ENCODE measurements at places on chromosomes 2 and 18.

DNA sequence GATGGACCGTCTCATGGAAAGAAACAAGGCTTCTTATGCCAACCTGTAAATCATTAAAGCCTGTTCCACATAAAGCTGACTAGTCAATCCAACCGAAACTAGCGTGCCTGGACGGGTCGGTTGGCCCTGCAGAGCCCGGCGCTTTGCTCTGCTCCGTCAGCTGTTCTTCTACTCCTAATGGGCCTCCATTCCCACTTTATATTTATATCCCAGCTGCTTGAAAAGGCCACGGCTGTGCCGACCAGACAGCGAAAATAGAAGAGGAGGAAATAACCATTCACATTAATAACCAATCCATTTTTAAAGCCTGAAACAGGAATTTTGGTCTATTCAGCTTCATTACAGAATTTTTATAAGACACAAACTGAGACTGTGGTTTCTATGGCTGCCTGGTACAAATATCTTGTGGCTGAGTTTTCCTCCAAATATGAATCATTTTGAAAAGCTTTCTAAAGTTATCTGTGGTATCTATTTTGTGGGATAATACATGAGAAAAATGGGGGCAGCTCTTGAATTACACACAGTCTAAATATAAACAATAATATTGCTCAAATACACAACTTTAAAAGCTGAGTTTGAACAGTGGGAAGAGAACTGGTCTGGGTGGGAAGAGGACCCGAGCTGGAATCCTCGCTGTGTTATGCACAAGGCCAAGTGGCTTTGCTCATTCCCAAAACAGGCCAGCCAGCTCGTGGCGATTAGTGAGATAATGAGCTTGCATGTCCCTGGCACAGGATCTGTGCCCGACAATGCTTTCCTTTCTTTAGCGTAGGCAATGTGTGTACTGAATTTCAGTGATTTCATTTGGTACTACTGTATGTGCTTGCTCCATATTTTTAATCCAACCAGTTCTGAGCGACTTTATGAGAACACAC, 10.5 kb upstream of the FAM124B start:
- DNase-seq = no peak

DNA sequence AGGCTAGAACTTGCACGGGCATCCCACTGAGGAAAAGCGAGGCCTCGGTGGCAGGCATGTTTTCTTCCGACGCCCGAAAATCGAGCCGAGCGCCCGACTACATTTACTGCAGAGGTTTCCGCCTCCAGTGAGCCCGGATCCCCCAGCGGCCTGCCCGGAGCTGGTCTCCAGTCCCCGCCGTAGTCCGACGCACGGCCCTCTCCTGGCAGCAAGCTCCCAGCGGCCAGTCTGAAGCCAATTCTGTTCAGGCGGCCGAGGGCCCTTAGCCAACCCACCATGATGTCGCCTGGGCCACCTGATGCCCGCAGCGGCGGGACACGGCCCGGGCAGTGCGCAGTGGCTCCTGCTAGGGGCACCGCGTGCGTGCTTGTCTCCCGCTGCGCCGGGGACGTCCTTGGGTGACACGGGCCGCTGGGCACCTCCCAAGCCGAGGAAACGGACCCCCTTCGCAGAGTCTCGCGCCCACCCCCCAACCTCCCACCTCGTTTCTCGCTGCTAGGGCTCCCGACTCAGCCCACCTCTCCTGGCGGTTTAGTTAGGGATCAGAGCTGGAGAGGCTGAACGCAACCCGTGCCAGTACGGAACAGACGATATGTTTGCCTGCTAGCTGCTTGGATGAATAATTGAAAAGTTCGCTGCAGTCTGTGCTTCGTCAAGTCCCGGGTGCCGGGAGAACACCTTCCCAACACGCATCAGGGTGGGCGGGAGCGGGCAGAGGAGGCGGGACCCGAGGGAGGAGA, 5.3 kb downstream of the ONECUT2 start:
- DNase-seq = no peak

GRCh38 chr2:213104903-213105202, 46.6 kb downstream of the IKZF2 start:
- no peak for DNase-seq

DNA sequence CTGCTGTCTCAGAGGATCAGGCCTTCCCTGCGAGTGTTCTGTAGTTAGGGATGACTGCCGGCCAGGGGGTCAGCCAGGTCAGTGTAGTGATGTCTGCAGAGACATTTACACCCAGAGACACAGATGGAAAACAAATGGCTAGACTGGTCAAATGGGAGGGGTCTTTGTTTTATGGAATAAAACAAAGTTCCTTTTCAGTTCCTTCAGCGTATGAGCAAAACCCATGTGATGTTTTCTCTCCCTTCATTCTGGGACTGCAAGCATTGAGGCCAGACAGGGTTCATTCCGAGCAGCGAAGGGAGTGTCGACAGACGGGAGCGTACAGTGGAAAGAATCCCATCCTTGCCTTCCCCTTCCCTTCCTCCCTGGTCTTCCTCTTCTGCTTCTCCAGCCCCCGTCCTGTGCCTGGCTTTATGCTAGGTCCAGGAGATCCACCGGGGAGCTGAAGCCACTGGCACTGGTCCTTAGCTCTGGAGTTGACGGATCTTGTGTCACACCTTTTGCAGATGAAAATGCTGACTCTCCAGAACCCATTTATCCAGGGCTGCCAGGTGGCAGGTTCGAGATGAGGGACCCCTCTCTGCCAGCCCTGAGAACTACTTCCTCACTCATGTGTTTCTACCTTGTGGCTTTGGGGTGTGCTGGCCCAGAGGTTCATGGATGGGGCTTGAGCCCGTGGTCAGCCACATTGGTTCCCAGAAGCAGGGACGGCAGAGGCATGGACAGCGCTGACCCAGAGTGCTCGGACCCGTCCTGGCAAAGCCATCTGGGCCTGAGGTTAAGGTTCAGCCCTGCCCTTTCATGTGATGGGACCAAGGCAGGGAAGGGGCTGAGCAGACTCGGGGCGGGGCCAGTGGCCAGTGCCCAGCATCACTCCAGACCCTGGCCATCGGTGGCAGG, 24.2 kb downstream of the ITGB1BP1 start:
- no peak for DNase-seq

DNA sequence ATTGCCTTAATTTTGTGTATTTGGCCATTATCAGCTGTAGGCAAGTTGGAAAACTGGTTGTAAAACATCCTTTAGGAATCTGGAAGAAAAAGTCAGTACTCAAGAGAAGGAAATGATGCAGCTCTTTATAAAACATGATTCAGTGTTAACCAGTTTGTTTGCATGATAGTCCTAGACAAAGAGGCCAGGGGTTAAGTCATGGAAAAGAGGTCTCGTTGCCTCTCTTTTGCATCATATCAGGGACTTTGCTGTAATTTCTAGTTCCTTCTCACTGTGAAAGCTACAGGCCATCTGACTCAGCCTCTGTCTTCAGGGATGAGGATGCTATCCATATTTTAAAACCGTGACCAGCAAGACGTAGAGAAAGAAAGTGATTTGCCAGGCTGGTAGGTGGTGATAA, 38.0 kb downstream of the NPAS2 start:
- no peak for DNase-seq

- DNase-seq = no peak
These were observed 165.0 kb upstream of the PARD3B start for GRCh38 chr2:204380141-204380881.

GRCh38 chr2:150520887-150521664, 33.6 kb upstream of the RND3 start:
- DNase-seq = no peak

- DNase-seq = no peak
These were observed 2.5 kb upstream of the GBX2 start for GRCh38 chr2:236170590-236171165.

- no peak for DNase-seq
These were observed 442.3 kb upstream of the RGPD4 start for GRCh38 chr2:107384422-107384821.

GRCh38 chr2:164599954-164600589, 21.2 kb downstream of the GRB14 start:
- no peak for DNase-seq

GRCh38 chr2:9980520-9980919, 29.0 kb downstream of the GRHL1 start:
- DNase-seq = no peak

DNA sequence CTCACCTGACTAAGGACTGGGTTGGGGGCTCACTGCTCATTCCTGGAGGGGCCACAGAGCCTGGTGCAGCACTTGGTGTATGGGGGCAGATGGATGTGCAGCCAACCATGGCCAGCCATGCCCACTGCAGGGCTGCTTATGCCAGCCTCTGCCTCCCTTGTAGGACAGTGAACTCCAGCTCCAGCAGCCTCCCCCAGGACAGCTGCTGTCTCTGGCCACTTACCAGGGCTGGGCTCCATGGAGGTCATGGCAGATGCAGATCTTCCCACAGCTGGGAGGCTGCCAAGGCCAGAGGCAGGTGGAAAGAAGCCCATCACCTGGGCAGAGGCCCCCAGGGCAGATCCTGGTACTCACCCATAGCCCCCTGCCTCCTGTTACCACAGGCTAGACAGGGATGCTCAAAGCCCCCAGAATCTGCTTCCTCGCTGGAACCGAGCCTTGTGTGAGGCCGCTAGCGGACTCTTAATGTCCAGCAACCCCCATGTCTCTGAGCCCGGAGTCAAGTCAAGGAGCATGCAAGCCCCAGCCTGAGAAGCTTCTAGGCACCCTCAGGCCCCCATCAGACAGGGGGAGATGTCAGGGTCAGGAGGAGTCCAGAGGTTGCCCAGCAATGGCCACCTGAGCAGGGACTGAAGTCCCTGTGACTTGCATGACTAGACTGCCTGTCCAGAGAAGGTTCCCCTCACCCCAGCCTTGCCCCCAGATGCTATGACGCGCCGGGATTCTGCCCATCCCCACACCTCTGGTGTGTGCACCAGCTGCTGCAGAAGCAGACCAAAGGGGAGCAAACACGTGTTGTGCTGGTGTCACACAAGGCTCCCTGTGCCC, 123.6 kb downstream of the TWIST2 start:
- no peak for DNase-seq

DNA sequence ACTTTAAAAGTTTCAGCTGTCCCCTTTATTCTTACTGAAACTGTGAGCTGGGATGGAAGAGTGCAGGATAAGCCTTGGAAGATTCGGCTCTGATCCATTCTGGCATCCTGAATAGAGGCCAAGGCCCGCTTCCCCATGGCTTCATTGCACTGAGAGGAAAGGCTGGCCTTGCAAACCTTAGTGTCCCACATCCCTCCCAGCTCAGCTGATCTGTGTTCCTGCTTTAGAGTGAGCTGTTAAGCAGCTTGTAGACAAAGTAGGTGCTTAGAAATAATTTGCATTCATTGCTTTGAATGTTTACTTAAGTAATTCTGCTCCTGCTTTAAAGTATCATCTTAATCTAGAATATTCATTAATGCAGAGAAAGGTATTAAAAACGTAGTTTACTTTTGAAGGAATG, 169.6 kb upstream of the BOD1L2 start:
- no peak for DNase-seq

DNA sequence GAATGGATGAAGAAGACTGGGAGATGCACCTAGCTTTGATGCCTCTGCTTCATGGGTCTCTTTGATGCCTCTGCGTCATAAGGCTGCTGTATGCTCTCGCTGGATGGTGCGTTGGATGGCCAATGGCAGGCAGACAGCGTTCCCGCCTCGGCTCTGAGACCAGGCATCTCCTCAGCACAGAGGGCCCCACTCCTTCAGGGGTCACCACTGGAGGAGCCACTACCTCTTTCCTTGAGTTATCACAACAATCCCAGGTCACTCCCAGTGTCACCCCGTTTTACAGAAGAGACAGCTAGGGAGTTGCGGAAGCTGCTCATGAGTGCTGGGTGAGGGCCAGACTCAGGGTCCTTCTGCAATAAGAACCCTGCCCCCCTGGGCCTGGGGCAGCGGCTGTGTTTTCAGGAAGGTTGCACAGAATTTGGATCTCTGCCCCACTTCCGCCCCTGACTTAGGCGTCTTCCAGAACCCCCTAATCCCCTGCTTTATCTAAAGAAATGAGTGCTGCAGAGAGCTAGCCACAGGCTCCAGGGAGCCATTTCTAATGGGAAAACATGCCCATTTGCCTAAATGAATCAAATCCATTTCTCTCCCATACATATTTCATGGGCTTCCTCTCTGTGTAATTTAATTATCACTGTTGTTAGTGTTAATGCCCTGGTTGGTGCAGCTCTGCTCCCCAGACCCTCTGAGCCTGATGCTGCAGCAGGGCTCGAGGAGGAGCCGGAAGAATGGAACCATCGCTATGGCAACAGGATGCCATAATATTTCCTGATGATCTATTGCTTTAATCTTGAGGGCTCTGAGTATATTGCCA, 131.8 kb upstream of the HS6ST1 start:
- DNase-seq = no peak

- DNase-seq = no peak
These were observed 60.0 kb downstream of the IRS1 start for GRCh38 chr2:226739545-226740030.

DNA sequence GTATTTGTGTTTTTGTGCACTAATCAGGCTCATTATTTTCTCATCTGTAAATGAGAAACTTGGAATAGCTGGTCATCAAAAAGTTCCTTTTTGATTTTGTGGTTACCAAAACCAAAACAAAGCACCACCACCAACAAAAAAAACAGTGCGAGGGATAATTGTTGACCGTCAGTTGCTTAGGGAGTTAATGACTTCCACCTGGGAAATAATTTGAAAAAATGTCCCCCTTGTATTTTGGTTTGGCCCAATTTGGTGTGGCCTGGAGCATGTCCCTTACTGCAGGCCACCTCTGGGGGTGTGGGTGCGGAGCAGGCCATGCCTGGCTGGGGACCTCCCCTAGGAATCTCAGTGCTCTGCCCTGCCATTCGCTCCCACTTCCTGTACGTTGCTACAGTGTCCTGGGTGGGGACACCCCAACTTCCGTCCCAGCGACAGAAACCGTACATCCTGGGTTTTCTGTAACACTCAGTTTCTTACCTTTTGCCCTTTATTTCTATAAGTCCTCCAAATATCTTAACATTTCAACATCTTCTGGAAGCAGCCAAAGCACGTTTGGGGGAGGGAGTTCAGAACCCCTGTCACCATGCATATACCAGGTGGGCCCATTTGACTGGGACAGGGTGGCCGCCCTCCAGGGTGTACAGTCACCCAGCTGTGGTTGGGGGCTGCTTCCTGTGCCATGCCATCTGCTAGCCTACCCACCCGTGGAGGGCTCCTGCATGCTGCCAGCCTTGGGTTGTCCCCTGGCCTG, 31.3 kb downstream of the NCK2 start:
- no peak for DNase-seq

DNA sequence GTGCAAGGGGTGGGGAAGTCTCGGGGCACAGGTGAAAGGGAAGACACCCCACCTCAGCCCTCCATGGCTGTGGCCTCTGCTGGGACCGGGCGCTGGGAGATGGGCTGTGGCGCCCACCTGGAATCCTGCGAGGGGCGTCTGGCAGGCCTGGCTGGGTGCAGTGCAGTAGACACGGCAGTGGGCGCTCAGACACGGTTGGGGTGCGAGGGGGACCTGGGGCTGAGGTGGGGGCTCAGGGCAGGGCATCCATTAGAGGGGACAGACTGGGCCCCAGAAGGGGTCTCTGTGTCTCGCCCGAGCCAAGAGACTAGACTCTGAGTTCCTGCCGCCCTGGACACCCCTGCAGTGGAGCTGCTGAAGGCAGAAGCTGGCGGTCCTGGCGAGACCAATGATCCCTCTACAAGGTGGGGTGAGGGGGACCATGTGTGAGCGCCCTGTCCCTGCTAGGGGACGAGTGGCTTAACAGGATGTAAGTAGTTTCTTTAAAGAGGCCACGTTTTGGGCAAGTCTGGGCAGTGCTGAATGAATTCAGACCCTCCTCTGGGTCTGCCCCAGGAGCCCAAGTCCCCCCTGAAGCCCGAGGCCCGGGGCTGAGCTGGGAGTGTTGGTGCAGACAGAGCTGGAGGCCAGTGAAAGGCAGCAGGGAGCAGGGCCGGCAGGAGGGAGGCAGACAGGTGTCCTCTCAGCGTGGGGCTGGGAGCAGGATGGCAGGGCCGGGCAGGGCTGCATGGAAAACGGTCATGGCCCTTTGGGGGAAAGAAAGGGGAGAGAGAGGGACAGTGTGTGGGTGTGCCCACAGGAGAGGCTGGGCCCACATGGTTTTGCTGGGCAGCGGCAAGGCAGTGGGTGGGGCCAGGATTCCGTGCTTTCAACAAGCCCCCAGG, 57.2 kb downstream of the HS6ST1 start:
- no peak for DNase-seq
